ENCODE measurements at places on chromosomes 2 and 18.

DNA sequence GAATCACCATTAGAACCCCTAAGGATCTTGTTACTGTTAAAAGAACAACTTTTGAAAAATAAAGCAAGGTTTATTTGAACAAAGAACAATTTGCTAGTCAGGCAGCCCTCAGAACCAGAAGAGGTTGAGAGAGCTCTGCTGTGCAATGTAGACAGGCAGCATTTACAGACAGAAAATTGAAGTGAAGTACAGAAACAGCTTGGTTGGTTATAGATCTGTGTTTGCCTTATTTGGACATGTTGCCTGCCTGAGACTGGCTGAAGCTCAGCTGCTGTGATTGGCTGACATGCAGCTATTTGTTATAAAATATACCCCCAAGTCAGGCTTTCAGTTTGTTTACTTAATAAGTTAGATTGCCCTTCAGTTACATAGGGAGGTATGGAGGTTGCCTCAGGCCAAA, 12.5 kb downstream of the MSTN start:
- no peak for DNase-seq

GRCh38 chr2:3399381-3399780, 19.9 kb downstream of the TRAPPC12 start:
- DNase-seq, result no peak

DNA sequence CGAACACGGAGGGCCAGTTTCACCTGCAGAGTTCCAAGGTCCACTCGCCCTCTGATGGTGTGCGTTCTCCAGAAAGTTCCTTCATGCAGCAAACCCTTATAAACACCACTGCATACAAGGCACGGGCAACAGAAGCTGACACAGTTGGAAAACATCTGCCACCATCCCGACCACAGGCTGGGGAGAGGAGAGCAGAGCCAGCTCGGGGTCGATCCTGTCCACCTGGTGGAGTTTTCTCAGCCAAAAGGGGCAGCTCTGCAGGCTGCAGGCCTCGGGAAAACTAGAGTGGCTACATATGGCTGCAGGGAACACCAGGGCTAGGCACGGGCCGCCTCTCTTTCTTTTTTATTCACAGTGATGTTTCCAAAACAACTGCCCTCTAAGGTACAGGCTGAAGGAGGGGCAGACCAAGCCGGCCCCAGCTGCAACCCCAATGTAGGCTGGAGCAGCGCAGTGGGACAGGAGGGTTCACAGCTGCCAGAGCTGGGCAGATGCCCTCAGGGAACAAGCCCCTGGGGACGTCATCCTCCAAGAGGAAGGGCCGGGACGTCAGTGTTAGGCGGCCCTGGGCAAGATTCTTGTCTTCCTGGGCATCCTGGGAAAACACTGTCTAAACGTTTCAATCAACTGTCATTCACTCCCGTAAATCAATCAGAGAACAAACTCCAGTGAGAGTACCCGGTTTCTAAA, 274.7 kb downstream of the TWIST2 start:
- DNase-seq, result no peak

GRCh38 chr2:18482666-18483065, 77.8 kb downstream of the RDH14 start:
- DNase-seq, result no peak

- no peak for DNase-seq
Measured at GRCh38 chr2:216453955-216454614, 41.8 kb downstream of the SMARCAL1 start.

- peak; percentile 80 for DNase-seq
Measured at GRCh38 chr2:190849774-190850173, 30.8 kb upstream of the GLS start.

GRCh38 chr2:20174410-20174809, 50.5 kb downstream of the SDC1 start:
- DNase-seq, result no peak

GRCh38 chr2:143881246-143881645, 638.7 kb downstream of the ZEB2 start:
- no peak for DNase-seq

DNA sequence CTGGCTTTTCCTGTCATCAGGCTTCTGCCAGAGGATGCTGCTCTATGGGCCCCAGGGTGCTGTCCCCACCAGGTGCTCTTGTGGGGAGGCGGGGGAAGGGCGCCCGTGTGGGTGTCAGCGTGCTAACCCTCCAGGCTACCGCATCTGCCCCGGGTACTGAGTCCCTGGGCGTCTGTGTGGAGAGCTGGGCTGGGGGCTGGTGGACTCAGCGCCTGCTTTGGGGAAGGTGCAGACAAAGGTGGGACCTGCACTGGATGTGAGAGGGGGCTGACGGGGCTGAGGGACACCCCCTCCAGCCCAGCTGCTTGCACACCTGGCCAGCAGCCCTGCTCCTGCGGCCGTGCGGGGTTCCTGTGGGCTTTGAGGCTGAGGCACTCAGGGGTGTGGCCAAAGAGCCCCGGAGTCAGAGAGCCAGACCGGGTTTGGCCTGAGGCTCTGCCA, 120.7 kb upstream of the PXDN start:
- DNase-seq, result peak; percentile 31

GRCh38 chr2:46298522-46299353, 1.5 kb downstream of the EPAS1 start:
- DNase-seq, result peak; percentile 79

DNA sequence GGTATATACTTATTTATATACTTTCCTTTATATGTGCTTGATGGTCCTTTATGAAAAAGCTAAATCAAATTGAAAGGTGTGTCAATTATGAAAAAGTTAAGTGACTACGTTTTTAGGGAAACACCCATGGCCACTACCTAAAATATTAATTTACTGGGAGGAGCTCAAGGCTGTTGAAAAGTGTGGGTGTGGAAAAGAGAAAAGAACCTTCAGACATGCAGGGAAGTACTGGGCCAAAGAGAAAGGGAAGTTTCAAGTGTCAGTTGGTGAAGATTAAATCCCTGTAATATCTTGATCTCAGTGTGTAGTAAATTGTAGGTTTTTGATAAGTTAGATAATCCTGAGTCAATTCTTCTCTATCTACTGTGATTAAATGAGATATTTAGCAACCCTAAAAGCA, 6.2 kb upstream of the GKN1 start:
- DNase-seq, result no peak

DNA sequence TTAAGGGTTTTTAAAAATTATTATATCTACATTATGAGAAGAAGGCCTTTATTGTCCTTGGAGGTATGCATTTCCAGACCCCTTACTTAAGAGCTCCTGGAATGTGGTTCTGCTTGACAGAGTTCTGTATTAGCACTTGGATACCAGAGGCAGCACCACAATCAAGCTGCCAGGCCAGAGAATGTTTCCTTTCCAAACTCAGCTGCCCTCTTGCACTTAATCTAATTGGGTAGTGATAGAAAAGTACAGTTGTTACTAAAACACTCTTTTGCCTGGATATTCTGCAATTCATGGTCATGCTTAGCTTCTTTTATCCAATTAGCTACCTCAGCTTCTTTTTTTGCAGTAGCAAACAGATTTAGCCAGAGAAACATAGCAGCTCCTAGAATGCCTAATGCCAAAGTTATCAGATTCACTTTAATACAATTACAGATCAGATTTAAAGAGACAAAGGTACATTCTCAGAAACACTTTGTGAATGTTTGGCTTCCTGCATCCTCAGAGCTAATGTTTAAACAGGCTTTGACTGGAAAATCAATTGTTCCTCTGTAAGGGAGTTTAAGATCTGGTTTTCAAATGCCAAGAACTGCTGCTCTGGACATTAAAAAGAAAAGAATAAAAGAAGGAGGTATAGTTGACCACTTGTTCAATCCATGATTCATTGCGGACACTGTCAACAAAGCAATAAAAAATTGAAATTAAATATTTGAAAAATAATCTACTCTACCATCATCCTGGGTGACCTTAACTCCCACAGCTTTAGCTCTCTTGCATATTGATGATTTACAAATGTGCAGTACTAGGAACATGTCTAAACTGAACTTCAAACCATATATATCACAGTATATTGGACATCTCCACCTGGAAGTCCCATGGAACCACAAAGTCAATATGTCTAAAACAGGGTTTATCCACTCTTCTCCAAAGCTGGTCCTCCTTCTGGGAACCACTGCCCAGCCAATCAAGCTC, 12.8 kb downstream of the NOSTRIN start:
- DNase-seq, result no peak

GRCh38 chr2:234193977-234194563, 143.6 kb downstream of the SPP2 start:
- DNase-seq, result no peak

DNA sequence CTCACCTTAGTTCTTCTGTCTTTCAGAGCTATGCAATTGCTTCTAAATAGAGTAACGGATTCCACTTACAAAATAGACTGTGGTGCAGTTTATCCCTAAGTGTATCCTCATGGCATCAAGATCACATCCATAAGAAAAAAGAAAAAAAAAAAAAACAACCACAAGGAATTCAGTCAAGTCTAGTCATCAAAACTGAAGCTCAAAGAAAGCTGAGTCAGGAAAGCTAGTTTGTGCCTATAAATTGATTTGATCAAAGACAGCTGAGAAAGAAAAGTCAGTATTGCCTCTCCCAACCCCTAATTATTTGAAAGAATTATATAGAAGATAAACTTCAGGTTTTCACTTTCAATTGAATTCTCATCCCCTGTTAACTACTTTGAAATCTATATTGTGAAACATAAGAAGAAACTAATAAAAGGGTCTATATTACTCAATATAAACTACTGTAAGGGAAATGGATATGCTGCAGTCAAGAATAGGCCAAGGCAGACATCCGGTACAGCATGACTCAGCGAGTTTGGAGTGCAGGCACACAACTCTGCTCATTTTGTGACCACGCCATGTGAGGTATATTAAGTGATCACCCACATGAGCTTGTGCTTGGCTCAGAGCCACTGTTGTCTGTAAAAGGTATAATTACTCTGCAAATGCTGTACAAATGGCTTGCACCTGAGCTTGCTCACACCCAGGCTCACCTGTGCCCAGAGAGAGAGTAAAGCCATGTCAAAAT, 568.1 kb upstream of the CRIM1 start:
- no peak for DNase-seq

DNA sequence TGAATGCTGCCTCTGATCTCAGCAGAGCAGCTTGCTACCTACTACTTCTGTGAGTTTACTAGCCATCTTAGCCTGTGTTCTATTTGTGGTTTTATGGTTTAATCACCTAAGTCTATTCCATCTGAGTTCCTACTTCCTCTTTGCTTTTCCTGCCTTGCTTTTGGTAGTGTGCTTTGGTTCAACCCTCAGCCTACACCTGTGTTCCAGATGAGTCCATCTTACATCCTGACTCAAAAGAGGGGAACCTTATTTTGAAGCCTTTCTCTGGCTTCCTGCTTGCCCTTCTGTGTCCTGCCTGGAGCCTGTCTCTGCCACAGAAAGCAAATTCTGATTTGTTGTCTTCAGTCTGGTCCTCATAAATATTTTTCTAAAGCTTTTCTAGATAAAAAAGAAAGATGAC, 530.3 kb upstream of the MEX3C start:
- DNase-seq, result no peak

DNA sequence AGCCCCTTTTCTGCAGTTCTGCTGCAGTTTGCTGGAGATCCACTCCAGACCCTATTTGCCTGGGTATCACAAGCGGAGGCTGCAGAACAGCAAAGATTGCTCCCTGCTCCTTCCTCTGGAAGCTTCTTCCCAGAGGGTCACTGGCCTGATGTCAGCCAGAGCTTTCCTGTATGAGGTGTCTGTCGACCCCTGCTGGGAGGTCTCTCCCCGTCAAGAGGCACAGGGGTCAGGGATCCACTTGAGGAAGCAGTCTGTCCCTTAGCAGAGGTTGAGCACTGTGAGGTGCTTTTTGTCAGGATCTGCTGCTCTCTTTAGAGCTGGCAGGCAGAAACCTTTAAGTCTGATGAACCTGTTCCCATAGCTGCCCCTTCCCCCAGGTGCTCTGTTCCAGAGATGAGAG, 42.0 kb upstream of the MYL1 start:
- DNase-seq, result no peak

GRCh38 chr2:201298462-201299052, 38.2 kb downstream of the CASP8 start:
- peak; percentile 21 for DNase-seq

GRCh38 chr2:224904381-224904780, 137.9 kb downstream of the DOCK10 start:
- DNase-seq, result peak; percentile 17

DNA sequence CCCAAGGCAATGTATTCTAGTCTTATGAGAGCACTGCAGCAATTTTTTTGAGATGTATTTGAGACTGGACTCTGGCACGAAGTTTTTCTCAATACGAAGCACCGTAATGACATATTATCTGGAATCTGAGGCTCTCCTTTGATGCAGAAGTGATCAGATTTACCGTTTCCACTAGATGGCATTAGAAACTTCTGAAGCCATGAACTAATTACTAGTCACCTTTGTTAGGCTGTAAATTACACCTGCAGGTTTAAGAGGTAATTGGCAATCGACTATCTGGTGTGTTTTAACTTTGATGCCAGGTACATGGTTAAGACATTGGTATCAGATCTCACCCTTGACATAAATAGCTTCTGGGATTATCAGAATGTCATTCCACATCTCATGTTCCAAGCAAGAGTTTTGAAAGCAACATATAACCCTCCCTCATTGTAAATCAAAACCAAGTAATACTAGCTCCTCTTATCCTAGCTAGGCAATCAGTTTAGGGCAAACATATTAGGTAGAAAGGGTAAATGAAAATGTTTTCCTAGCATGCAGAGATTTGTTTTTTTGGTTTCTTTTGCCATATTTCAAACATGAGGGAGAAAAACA, 254.6 kb upstream of the SPRED2 start:
- no peak for DNase-seq

DNA sequence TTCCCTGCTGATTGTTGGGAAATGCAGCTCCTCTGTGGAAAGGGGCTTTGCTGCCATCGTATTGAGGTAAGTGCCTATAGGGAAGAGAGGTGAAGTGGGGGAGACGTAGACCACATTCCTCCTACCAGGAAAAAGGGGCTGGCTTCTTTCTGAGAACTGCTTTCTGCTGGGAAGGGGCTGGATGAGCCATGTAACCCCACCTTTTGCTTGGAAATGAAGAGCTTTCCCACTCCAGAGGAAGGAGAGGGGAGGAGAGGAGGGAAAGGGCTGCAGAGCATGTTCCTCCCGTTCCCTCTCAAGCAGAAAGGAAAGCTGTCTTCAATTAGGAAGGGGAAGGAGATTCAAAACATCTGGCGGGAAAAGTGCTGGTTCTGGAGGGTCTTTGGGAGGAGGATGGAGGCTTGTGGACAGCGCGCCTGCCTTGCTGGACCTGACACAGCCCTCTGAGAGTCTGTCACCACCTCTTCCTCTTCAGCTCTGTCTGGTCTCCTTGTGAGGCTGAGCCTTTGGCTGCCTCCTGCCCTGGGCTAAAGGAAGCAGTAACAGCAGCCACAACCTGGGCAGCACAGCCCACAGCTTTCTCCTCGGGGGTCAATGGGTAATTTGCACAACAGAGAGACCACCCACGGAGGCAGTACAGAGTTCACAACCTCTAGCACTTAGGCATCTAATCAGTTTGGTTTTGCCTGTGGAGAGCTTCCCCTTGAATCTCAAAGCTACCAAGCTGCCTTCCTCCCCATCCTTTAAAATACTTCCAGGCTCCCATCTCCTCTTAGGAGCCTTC, 410.0 kb upstream of the TNP1 start:
- DNase-seq, result no peak

- DNase-seq, result no peak
Measured at GRCh38 chr2:209008636-209009287, 415.1 kb upstream of the MAP2 start.

- no peak for DNase-seq
Measured at GRCh38 chr18:75249175-75249518, 38.5 kb downstream of the TSHZ1 start.

All from AG20443 (cell line).